ENCODE measurements at places on chromosomes 13 and 19.

DNA sequence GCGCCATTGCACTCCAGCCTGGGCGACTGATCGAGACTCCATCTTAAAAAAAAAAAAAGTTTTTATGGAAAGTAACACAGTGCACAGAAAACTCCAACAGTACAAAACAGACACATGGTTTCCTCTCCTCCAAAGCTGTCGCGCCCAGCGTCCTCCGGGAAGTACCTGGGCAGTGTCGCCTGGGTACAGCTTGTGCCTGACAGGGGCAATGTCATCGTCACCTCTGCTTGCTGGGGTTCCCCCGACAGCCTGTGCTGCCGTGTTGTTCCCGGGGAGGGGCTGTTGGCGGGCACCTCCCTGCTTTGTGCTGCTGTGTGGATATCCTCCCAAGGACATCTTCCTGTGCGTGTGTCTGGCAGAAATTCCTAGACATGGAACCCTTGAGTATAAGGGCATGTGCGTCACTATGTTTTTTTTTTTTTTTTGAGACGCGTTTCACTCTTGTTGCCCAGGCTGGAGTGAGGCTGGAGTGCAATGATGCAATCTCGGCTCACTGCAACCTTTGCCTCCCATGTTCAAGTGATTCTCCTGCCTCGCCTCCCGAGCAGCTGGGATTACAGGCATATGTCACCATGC is 2.4 kb upstream of the F2RL3 start:
- DNase-seq, result peak; percentile 43

DNA sequence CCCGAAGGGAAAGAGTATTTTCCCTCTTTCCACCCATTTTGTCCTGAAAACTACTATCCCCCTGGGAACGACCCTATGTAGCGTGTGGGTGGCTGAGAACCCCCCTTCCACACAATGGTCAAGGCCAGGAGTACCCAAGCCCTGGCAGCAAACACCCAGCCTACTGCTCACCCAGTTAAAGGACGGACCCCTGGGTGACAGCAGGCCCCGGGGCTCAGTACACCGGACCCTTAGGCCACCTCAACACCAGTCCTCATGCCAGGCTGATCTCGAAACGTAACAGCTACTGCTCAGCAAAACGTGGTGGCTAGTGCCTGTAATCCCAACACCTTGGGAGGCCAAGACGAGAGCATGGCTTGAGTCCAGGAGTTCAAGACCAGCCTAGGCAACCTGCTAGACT is 1.4 kb downstream of the ANKRD27 start:
- DNase-seq, result no peak

GRCh38 chr13:90103099-90103784 is 1244.2 kb upstream of the MIR17HG start:
- no peak for DNase-seq

DNA sequence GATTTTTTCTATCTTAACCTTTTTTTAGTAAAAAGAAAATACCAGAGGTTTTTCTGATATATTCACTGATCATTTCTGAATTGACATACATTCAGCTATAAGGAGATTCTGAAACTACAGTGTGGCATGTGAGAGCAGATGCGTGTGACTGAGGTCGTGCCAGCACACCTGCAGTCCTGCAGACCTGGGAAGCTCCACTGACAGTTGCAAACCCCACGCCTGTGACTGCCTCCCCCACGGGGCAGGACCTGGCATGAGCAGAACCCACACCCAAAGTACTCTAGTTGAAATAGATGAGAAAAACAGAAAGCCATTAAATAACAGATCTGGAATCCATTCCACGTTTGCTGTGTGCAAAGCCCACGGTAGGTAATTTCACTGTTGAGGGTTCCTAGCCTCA is 80.7 kb downstream of the TEX29 start:
- no peak for DNase-seq

DNA sequence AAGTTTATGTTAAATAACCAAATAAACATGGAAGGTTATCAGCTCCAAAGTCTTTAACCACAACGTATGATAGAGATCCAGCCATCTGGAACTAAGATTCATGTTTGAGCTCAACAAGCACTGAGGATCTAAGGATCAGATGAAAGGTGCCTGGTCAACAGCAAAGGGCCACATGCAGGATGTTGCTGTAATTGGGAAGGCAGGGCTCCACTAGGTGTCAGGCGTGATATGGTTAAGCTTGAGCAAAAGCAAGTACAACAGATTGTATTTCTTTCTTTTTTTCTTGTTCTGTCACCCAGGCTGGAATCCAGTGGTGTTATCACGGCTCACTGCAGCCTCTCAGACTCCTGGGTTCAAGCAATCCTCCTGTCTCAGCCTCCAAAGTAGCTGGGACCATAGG is 12.0 kb downstream of the EBPL start:
- no peak for DNase-seq

- no peak for DNase-seq
Measured at GRCh38 chr13:113652404-113653263, 5.4 kb downstream of the ATP4B start.

DNA sequence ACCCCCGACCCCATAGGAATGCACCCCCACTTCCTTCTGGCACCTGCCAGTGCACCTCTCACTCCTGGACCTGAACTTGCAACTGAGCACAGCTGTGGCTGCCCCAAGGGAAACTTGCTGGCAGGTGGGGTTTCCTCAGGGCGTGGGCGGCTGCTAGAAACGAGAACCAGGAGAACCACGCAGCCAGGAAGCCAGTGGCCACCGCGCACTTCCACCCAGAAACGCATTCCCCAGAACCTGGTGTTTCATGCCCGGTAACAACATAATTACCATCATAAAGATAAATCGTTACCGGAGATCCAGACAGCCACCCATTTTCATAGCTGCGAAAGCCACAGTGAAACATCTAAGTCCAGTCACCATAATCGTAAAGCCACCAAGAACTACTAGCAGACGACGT is 75.2 kb upstream of the C13orf46 start:
- DNase-seq, result no peak
